ENCODE measurements at places on chromosomes 5 and 9.

- DNase-seq = no peak
Observed at GRCh38 chr5:3348576-3349535, 246.8 kb upstream of the IRX1 start.

DNA sequence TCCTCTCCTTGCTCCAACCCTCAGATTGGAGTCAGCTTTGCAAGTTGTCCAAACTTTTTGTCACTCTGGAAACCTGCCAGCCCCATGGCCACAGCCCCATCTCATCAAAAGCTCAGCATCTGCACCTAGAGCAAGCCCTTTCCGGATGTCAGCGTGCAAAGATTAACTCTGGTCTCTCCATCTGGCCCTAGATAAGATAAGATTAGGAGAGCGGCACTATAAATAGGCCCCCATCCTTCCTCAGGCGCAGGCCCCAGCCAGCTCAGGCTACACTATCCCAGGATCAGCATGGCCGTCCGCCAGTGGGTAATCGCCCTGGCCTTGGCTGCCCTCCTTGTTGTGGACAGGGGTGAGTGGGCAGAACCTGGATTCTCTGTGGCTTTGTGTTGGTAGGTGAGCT lies at the start of gene SPINK4:
Gene SPINK4, plus strand, starts transcription at position 247 of the 400 bp plus-strand sequence. Its CDS starts 42 bp downstream, at position 289.
- DNase-seq = no peak

DNA sequence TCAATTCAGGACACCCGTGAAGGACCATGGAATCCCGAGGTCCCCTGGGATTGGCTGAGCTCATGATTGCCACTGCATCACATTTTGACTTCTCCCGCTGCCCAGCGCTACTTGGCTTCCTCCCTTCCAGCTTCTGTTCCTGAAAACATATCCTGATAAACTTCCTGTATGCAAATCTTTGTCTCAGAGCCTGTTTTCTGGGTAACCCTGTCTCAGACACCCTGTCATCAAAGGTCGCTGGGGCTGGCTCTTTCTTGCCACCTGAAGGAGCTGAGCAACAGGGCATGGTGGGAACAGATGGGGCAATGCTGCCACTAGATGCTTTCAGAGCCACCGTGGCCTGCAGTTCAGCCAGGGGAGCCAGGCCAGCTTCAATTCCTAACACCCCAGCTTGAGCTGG lies 154.3 kb upstream of the TBC1D2 start:
- no peak for DNase-seq

- DNase-seq = no peak
Observed at GRCh38 chr9:38278931-38279679, 113.4 kb upstream of the ALDH1B1 start.

DNA sequence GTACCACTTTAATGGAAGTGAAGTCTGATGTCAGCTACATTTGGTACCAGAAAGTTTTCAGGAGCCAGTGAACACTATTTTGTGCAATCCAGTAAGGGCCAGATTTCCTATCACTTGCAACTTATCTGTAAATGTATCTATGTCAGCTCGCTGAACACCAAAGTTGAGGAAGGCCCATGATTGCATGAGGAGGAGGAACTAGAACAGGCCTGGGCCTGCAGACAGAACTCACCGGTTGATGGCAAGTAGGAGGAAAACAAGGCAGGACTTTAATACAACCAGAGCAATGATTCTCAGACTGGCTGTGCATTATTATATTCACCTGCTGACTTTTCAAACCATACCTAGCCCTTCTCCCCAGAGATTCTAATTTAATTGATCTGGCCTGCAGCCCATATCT lies 540.2 kb downstream of the CETN3 start:
- no peak for DNase-seq

- DNase-seq = no peak
Observed at GRCh38 chr5:73121119-73121463, 716 bp downstream of the TMEM171 start.

GRCh38 chr9:124359426-124359825 lies 55.8 kb downstream of the PSMB7 start:
- no peak for DNase-seq

GRCh38 chr9:91073049-91073810 lies 271.6 kb downstream of the SYK start:
- no peak for DNase-seq

- DNase-seq = no peak
Observed at GRCh38 chr5:123089914-123090660, 1.0 kb downstream of the PRDM6 start.

DNA sequence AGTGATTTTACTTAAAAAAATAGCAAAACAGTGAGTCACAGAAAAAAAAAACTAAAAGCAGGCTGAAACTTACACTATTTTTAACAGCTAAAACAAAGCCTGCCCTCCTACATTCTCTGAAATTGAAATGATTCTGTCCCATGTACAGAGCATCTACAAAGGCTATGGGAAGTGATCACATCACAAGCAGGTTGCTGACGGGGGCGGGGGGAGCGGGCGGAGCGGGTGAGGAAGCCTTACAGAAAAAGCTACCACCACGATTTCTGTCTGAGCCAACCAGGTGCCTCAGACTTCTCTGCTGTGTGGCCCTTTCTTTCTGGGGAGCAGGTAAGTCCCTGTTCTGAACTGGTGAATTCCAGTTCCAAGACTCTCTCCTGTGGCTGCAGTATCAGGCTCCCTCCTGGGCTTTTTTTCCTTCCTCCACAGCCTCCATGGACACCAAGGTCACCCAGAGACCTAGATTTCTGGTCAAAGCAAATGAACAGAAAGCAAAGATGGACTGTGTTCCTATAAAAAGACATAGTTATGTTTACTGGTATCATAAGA lies 104.9 kb downstream of the ANKRD18B start:
- no peak for DNase-seq

DNA sequence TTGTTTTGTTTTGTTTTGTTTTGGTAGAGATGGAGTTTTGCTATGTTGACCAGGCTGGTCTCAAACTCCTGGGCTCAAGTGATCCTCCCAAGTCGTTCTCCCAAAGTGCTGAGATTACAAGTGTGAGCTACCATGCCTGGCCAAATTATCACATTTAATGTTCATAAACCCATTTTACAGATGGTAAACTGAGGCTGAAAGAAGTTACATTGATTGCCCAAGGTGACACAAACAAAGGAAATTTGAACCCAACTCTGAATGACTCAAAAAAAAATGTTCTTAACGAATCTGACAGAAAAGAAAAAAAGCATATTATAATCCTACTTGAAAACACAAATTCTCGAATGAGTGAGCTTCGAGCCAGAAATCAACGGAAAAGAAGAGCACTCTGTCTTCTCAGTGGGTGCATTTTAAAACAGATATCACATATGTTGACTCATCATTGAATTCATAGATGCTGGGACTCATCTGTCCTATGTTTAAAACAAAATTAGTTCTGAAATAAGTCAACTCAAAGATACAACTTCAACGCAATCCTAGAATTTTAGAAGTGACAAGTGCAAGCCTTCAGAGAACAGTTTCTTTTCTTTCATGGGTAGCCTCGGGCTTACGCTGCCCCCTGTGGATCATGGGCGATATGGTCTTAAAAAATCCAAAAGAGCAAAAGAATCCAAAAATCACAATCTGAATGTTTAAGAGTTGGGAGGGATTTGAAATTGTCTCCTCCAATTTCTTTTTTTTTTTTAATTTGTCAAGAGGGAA lies 28.4 kb downstream of the TIMD4 start:
- peak; percentile 44 for DNase-seq

- no peak for DNase-seq
Observed at GRCh38 chr5:83255268-83255667, 177.9 kb downstream of the XRCC4 start.

- peak; percentile 79 for DNase-seq
Observed at GRCh38 chr9:134130503-134131375, 5.1 kb upstream of the WDR5 start.

- DNase-seq = peak; percentile 60
Observed at GRCh38 chr9:131227112-131227958, 49.0 kb downstream of the FAM78A start.

GRCh38 chr9:35395076-35395705 lies 94.7 kb upstream of the RUSC2 start:
- peak; percentile 56 for DNase-seq

GRCh38 chr5:61999371-61999770 lies 306.6 kb upstream of the KIF2A start:
- no peak for DNase-seq

DNA sequence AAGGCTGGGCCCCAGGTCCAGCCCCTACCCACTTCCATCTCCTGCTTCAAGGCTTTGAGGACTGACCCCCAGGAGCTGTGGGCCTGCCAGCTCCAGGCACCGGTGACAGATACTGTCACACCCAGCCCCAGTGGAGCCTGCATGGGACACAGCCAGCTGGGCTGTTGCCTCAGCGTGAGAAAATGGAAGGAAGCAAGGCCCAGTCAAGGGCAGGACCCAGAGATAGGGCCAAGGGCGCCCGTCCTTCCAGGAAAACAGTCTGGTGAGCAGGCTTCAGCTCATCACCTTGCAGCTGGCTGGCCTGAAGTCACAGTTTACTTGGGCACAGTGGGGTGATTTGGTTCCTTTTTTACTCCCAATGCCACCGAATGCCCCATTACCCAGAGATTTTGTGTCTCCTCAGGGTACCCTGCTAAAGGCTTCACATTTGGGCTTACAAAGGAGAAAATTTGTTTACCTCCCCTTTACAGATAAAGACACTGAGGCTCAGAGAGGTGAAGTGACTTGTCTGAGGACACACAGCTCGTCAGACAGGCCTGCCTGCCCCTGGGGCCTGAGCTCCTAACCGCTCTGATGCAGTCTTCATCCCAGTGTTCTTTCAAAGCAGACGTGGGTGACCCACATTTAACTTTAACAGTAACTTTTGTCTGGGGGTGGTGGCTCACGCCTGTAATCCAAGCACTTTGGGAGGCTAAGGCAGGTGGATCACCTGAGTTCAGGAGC lies 21.5 kb upstream of the WDR38 start:
- DNase-seq = peak; percentile 90

- peak; percentile 64 for DNase-seq
Observed at GRCh38 chr9:109115931-109116526, 3.7 kb downstream of the TMEM245 start.

GRCh38 chr5:83899326-83899970 lies 178.8 kb upstream of the HAPLN1 start:
- DNase-seq = no peak

GRCh38 chr9:135152614-135153334 lies 65.3 kb downstream of the OLFM1 start:
- DNase-seq = peak; percentile 27

DNA sequence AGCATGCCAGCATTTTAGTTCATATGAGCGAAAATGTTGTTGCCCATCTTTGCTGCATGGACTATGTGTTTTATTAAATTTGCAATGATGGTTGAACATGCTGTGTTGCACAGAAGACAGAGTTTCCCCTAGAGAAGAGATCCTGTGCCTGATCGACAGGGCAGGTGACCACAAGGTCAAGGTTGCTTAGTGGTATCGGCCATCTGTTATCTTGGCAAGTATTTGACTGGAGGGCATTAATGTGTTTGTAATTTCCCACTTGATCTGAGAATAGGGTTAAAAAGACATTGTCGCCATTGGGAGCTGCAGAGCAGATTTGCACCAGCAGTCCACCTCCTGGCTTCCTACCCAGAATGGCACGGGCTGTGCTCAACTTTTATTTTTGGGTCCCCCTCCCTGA lies 1523.6 kb upstream of the WWC1 start:
- no peak for DNase-seq

DNA sequence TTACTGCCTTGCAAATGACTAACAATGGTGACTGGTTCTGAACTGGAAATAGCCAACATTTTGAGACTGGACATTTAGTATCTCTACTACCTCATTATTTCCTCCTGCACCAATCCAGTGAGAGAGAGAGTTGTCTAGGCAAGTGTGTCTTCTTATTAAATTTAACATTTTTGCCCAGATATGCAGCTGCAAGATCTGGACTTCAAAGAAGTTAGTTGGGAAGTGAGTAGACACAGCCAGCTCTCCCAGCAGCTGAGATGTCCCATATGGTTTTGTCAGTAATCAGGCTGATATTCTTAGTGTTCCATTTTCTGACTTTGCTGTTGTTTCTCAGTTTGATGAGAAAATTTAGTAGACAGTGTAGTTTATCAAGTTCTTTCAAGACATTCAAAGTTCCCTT lies 1778.8 kb upstream of the CDH6 start:
- no peak for DNase-seq

- DNase-seq = no peak
Observed at GRCh38 chr5:158153508-158153907, 294.6 kb upstream of the CLINT1 start.

DNA sequence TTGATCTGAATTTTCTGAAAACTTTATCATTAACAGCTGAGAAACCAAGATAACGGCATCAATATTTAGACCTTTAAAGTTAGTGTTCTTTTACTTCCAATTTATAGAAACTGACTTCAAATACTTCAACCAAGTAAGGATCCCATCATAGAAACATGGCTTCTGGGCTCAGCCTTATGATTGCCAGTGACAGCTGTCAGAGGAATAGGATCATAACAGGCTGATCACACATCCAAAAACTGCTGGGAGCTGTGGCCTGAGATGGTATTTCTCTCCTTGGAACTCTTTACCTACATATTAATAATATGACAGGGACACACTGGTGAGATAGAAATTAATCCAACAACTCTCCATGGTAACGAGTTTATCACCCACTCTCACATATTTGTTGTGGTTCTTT lies 448.3 kb upstream of the NMUR2 start:
- no peak for DNase-seq

GRCh38 chr5:63341442-63341841 lies 620.8 kb downstream of the HTR1A start:
- no peak for DNase-seq

- DNase-seq = peak; percentile 72
Observed at GRCh38 chr9:134386951-134387831, 60.9 kb downstream of the RXRA start.

DNA sequence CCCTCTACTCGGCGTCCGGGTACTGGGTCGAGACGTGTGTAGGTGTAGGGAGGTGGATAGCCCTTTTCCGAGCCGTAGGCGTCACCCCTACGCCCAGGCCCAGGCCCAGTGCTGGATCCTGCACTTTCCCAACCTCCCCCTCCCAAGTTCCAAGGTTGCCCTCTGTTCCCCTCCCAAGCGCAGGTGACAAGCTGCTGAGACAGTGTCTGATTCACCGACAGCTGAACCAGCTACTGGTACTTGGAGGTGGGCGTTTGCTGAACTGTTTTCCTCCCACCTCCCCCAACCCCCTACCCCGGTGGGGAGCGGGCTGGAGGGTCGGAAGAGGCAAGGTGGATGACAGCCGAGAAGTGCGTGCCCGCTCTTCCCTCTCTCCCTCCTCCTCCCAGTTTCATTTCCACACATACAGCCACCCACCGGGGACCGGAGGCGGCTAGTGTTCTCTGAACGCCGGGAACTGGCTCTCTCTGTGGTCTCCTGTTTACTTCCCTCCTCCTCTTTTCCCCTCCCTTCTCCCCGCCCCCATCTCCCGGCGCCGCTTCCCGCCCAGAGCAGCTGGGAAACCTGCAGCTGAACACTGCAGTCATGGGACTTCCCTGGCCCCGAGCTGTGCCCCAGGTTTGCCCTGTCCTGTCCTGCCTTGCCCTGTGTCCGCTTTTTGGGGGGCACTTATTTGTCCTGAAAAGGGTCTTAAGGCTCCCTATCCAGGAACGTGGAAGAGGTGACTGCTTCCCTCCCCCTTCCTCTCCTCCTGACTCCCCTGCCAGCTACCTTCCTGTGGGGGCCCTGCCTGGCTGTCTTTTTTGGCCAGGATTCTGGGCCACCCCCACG lies 6.2 kb upstream of the KLF9 start:
- DNase-seq = peak; percentile 96
